Activated naive CD4-positive, alpha-beta T cell treated with anti-CD3 and anti-CD28 coated beads, Interleukin-2, amount 50 U/mL, for 72 hours (primary cell): ENCODE measurements at places on chromosomes 5 and 9.

DNA sequence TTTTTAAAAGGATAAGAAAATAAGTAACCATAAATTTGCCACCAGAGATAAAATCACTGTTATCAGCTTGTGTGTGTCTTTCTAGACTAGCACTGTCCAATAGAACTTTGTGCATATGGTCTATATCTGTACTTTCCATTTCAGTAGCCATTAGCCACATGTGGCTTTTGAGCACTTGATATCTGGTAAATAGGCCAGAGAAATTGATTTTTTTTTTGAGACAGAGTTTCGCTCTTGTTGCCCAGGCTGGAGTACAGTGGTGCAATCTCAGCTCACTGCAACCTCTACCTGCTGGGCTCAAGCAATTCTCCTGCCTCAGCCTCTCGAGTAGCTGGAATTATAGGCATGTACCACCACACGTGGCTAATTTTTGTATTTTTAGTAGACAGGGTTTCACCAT is 17.8 kb downstream of the RBM27 start:
- no peak for DNase-seq

- DNase-seq, result peak; percentile 85
Measured at GRCh38 chr5:179060116-179061008, at the start of gene ZNF354C. Gene ZNF354C (plus strand): TSS chr5:179060373. CDS start chr5:179062069, 1,696 bp downstream.

DNA sequence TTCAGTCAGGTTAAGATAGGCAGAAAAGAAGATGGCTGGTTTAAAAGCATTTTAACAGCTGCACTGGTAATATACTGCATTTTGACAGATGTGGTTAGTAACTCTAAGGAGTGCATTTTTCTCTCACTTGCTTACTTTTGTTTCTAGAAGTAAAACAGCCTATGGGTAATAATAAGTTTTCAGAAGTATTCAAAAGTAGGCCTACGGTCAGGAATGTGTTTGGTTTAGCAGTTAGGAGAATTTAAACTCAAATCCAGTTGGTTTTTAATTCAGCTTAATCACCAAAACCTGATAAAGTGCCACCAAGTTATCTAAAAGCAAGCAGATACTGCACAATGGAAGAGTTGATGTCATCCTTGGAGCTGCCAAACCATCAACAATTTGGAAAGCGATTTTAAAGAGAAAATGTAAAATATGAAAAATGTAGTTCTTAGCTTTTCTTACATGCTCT is 160.3 kb downstream of the ARSB start:
- DNase-seq, result no peak

- DNase-seq, result peak; percentile 57
Measured at GRCh38 chr5:57383093-57383861, 99.3 kb downstream of the ACTBL2 start.

- DNase-seq, result no peak
Measured at GRCh38 chr5:180865981-180866695, 5.1 kb upstream of the ZFP62 start.

DNA sequence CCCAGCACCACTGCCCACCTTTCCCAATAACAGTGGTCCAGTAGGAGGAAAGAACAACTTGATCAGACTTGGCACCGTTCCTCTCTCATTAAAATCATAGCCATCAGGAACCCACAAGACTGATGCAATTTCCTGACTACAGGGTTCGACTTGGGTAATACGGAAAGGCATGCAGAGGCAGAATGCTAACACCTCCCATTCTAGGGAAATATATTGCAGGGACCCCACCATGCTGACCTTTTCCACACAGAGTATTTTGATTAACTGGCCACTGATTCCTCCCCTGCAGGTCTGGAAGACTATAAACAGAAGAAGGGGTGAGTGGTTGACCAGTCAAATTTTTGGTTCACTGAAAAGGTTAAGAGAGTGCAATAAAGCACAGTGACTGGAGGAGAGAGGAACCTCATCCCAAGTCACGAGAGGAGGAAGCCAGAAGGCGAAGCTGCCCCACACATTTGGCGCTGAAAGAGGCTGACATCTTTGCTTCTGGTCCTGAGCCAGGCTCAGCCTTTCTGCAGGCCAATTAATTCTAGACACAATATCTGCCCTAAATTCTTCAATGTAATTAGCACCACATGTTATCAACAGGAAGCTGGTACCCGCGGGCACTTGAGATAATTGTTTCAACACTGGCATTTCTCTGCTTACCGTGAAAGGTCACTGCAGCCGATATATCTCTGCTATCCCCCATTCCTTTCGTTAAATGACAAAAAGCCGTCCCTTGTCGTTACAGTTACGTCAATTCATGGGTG is 64.7 kb upstream of the SPOCK1 start:
- no peak for DNase-seq

DNA sequence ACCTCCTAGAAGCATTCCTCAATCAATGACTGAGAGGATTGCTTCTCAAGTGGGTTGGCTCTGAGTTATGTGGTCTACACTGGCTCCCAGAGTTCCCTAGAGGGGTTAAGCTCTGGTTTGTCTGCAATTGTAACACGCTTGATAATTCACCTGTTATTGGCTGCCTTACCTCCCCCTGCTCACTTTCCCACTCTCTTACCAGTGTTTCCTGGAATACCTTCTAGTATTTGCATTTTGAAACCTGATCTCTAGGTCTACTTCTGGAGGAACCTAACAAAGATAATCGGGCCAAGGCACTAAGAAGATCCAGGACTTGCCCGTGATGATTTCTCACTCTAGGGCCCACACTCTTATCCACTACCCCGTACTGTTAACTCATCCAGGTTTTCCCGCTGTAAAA is 110.1 kb upstream of the MAP3K1 start:
- no peak for DNase-seq

DNA sequence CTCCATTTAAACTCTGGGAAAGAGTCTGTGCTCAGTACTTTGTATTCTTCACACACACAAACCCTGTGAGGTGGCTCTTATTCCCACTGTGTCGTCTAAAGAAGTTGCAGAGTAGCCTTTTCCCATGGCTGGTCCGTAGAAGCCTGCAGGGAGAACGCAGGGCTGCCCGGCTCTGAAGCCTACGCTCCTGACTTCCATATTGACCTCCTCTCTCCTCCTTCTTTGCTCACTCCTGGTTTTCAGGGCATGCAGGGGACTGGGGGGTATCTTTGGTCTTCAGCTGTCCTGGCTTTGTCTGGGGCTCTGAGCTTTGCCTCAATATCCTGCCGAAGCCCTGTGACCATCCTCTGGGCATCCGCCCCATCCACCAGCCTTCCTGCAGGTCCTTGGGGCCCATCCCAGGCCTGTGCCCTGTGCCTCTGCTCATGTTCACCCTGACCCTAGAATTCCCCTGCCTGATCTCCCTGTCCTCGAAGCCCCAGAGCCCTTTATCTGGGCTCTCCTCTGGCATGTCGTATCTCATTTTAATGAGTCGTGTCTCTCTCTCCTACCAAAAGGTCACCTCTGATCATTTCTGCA is 83.8 kb upstream of the FSTL4 start:
- DNase-seq, result no peak

- DNase-seq, result no peak
Measured at GRCh38 chr9:111599955-111600343, 502 bp upstream of the PTGR1 start.

DNA sequence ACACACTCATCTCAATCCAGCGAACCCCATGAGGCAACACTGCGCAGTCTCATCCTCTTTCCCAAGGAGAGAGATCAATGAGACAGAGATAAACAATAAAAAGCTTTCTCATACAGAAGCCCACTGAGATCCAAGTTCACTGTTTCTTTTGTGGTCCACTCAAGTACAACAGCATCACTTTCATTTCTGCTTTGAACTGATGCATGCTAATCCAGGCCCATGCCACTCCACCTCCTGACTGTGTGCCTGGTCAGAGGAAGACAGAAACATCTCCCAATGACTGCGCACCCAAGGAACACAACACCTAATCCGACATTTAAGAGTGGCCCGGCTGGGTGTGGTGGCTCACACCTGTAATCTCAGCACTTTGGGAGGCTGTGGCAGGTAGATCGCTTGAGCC is 104.0 kb downstream of the SERINC5 start:
- DNase-seq, result no peak

GRCh38 chr9:129497005-129497812 is 123.7 kb downstream of the C9orf50 start:
- no peak for DNase-seq

- no peak for DNase-seq
Measured at GRCh38 chr9:73981405-73981804, 515.7 kb upstream of the RORB start.

DNA sequence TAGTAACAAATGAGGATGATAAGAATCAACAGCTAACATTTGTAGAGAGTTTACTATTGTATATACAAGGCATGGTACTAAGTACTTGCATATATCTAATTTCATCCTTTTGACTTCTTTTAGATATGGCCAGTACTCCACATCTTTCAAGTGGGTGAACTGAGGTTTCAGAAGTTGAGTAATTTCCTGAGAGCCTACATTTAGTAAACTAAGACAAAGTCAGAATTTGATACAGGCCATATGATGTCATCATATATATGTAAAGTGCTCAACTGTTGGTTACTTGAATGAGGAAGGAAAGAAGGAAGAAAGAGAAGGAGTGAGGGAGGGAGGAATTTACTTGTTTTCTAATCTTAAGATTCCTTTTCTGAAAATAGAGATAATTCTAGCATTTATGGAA is 52.8 kb downstream of the GRIA1 start:
- DNase-seq, result no peak

- no peak for DNase-seq
Measured at GRCh38 chr5:88667496-88668201, 215.3 kb downstream of the MEF2C start.
